ENCODE measurements at places on chromosomes 11 and 22.

- no peak for DNase-seq
Measured at GRCh38 chr22:37032535-37033460, 13.3 kb downstream of the MPST start.

- DNase-seq = no peak
Measured at GRCh38 chr22:43203471-43203981, 16.6 kb upstream of the TTLL12 start.

- DNase-seq = peak; percentile 18
Measured at GRCh38 chr11:2376751-2377451, at the start of gene CD81. Gene CD81, plus strand, starts transcription at chr11:2377310. Its CDS starts 240 bp downstream, at chr11:2377550.

- no peak for DNase-seq
Measured at GRCh38 chr11:61747192-61747966, 5.1 kb upstream of the MYRF start.

DNA sequence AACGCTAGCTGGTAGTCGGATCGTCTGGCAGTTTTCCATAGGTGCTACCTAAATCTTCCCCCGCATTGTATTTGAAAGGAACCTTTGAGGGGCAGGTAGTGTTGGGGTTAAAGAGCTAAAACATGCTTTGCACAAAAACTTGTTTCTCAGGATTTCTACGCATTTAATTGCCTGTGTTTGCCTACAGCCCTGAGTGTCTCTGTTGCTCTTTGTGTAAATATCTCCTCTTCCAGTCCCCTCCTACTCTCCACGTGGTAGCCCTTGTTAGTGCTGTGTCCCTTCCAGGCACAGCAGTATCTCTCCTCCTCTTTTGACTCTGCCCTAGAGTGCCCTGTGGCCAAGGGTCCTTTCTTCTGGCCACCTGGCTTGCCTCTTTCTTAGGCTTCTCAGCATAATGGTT is 81.7 kb downstream of the BARX2 start:
- DNase-seq = peak; percentile 65

- DNase-seq = no peak
Measured at GRCh38 chr22:50040717-50041116, 17.4 kb downstream of the TTLL8 start.

DNA sequence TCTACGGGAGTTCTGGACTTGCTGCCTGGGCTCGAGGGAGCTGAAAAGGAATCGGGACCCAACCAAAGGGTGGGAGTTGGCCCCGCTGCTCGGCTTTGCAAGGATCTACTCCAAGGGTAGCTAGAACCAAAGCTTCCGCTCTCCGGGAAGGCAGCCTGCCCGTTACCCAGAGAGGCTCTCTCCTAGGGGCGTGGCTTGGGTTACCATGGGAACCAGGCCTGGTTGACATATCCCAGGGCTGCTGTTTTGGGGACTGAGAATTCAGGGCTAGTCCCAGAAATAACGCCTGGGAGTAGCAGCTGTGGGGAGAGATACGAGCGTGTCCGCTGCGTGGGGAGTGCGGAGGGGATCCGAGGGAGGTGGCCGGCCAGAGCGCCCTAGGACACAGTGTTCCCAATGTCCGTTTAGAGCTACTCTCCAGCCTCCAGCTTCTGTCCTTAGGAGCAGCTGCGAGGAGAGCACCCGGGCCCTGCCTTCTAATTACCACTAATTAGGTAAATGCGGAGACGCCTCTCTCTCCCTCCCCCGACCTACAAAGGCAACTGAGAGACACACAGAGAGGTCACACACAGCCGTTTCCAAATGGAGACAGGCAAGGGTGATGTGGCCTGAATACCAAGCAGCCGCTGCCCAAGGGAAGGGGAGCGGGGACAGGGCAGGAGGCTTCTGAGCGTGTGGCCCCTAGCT is 141.6 kb upstream of the CADM1 start:
- DNase-seq = no peak

DNA sequence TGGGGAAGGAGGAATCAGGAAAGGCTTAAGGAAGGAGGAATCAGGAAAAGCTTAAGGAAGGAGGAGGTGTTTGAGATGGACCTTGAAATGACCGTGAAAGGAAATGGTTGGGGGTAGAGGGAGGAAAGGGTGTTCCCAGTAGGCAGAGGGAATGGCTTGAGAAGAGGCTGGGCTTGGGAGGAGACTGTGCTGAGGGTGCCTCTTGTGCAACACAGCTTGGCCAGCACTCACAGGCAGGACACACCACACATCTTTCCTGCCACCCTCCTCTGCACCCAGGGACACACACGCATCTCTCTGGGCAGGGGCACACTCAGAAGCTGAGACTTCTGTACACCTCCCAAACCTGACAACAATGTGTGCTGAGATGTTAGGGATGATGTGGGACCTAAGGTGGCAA is 151.4 kb downstream of the FBXO7 start:
- no peak for DNase-seq

GRCh38 chr11:1082346-1082727 is 7.7 kb downstream of the MUC2 start:
- no peak for DNase-seq

- no peak for DNase-seq
Measured at GRCh38 chr11:131365329-131365930, 5.0 kb upstream of the NTM start.

- DNase-seq = no peak
Measured at GRCh38 chr11:133907216-133907615, 49.6 kb downstream of the IGSF9B start.

DNA sequence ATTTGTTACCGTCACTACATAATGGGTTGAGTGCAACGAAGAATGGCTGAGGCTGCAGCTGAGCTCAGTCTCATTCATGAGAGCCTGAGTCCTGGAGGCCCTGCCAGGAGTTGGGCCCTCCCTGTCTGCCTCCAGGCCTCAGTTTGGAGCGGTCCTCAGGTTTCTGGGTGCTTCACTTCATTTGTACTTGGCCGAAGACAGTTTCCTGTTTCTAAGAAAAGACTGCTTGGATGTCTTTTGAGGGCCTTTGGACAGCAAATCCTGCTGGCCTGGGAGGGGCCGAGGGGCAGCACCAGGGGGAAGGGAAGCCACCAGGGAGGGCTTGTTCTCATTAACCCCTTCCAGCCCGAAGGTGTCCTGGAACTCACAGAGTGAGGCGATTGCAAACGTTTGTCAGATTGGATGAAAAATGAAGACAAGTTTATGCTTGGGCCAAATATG is 163.1 kb downstream of the ETS1 start:
- DNase-seq = no peak

DNA sequence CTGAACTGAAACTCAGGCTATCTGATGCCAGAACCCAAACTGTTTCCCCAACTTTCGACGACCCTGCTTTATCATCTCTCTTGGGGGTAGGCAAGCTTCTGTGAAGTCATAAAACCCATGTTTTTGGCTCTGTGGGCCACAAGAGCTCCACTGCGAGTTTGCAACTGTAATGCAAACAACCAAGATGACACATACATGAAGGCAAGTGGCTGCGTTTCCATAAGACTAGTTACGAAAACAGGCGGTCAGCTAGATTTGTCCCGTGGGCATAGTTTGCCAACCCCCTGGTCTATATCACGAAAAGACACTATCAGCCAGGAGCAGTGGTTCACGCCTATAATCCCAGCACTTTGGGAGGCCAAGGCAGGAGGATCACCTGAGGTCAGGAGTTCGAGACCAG is 37.5 kb downstream of the TPST2 start:
- no peak for DNase-seq

DNA sequence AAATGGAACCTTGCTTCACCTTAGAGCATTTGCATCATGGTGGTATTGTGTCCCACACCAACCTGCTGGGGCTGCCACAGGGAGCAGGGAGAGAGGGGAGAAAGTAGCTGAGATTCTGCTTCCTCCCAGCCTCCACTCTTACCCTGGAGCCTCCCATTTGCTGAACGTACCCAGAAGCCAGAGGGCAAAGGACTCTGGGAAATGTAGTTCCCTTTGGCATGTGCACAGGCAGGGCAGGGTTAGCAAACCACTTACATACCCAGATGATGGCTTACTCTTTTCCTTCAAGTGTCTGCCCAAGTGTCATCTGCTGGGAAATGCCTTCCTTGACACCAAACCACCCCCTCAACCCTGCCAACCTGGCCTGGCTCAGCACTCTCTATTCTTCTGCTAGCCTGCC is 16.9 kb downstream of the SMIM38 start:
- no peak for DNase-seq

GRCh38 chr11:4025967-4026324 is 68.7 kb upstream of the RRM1 start:
- DNase-seq = no peak

DNA sequence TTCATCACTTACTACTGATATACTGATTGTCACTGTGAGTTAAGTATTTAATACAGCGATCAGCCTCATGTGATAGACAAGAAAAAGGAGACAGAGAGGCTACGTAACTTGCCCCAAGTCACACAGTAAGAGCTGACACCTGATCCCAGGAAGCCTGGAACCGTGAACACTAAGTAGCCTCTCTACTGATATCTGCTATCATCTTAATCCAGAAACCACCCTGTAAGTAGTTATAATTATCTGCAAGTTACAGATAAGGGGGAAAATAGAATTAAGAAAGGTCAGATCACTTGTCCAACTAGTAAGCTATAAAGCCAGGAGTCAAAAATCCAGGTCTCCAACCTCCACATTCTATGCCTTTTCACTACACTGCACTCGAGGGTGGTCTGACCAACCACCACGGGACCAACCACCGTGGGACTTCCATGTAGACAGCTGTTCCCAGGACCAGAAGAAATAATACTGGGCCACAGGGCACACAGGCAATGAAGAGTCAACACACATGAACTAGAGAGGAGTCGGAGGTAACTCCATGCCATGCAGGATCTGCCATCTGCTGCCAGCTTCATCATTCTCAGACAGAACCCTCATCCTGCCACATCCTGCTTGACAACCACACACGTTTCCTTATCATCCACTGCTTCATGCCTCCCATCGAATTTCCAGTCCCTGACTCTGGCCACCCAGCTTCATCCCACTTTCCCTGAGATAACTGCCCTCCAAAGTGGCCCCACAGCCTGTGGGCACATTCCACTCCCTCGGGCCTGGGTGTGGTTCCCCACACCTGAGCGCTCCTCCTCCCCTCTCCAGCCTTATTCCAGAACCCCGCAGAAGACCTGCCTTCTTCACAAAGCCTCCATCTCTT is 58.6 kb downstream of the MICAL3 start:
- no peak for DNase-seq

- no peak for DNase-seq
Measured at GRCh38 chr22:21734540-21735199, 924 bp downstream of the YPEL1 start.
